ENCODE measurements at places on chromosomes 16 and 17.
A peak's percentile ranks its signal among the peaks of the same experiment; 100 is the strongest.

- no peak for DNase-seq
Observed at GRCh38 chr16:53093162-53093744, 38.5 kb downstream of the CHD9 start.

DNA sequence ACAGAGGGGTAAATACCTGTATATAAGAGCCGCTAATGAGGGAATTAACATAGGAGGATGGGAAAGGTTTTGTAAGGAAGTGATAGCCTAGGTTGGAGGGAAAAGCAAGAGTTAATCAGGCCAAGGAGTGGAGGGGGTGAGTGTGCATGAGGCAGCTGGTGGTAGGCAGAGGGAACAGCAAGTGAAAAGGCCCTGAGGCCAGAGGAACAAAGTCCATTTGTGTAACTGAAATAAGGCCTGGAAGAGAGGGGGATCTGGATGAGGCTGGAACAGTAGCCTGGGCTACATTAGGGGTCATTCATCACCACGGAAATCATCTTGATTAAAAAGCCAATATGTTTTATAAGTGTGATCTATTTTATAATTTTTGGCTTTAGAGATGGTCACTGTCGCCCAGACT, 45.7 kb downstream of the FZD2 start:
- no peak for DNase-seq

GRCh38 chr17:81153340-81153803, 11.9 kb upstream of the PVALEF start:
- DNase-seq: no peak

- DNase-seq: peak; percentile 27
Observed at GRCh38 chr17:42247734-42248133, 28.5 kb downstream of the STAT5B start.

DNA sequence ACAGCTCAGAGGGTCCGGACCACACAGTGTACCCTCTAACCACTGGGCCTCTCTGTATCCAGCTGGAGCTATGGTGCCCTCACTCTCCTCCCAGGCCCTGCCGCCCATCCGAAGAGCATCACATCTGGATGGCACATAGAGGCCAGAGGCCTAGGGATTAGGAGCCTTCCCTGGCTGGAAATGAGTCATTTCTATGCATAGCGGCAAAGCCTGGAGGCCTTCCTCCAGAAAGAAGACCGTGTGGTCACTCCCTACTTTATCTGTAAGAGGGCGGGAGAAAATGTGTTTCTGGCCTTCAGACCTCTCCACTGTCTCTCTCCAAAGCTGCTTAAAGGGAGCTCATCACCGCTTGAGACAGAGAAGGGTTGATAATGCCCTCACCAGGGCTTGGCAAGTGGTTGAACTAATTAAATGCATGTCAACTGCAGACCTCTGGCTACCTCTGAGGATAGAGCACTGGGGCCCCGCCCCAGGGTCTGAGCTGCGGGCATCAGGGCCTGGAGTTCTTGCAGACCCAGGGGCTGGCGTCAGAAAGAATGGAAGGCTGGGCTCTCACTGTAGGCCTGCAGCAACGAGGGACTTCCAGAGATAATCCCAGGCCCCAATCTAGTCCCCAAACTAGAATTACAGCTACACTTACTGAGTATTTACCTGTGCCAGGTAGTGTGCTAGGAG, 122.2 kb downstream of the IRX5 start:
- DNase-seq: no peak

DNA sequence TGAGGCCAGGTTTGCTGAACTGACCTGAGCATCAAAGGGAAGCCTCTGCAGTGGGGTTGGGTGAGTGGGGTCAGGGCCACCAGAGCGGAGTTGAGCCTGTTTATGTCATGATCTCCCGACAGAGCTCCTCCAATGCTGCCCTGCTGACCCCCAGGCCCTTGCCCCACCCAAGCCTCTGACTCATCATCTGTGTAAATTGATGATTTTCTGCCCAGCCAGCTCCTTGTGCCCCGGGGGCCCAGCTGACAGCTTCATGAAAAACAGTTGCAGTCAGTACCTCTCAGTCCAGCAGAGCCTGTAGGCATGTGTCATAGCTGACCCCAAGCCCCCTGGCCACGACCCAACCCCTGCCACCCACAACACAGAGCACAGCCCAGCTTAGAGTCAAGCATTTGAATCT, 134.9 kb downstream of the CCT6B start:
- DNase-seq: no peak
